ENCODE measurements at places on chromosomes 5 and 9.

GRCh38 chr5:15550502-15551112, 50.6 kb downstream of the FBXL7 start:
- peak; percentile 79 for DNase-seq

GRCh38 chr9:19965336-19965735, 176.5 kb upstream of the SLC24A2 start:
- DNase-seq: peak; percentile 11

DNA sequence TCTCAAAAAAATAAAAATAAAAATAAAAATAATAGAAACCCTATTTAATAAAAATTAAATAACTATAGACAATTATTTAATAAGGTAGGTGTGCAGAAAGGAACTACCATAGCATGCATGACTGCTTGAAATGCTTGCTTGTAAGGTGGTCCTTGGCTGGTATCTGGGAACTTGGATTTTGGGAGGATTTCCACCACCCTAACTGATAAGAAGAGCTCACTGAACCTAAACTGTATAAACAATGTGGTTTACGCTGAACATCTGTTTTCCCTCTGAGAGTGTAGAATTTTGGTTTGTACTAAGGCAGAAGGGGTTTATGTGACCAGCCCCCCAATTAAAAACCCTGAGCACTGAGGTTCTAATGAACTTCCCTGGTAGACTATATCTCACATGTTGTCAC, 31.2 kb downstream of the CPLANE1 start:
- no peak for DNase-seq

- DNase-seq: no peak
Observed at GRCh38 chr5:112583166-112583565, 154.5 kb upstream of the APC start.

GRCh38 chr5:88716101-88716500, 166.9 kb downstream of the MEF2C start:
- DNase-seq: no peak

DNA sequence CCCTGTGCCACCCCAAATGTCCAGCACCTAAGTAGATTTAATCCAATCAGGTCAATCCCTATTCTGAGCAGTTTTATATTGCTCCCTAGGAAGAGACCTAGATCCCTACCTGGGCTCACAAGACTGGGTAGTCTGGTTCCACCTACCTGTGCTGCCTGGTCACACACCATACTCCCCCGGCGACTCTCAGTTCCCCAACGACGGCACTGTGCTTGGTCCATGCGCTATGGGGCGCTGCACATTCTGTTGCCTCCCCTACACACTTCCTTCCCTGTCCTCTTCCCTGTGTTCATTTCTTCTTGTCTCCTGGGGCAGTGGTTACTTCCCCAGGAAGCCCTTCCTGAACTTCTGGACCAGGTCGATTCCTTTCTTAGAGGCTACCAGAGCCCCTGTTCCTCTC, 109.9 kb upstream of the IL12B start:
- no peak for DNase-seq

GRCh38 chr5:23405316-23406068, 101.9 kb upstream of the PRDM9 start:
- no peak for DNase-seq

GRCh38 chr9:15499139-15499538, 11.6 kb downstream of the PSIP1 start:
- no peak for DNase-seq

DNA sequence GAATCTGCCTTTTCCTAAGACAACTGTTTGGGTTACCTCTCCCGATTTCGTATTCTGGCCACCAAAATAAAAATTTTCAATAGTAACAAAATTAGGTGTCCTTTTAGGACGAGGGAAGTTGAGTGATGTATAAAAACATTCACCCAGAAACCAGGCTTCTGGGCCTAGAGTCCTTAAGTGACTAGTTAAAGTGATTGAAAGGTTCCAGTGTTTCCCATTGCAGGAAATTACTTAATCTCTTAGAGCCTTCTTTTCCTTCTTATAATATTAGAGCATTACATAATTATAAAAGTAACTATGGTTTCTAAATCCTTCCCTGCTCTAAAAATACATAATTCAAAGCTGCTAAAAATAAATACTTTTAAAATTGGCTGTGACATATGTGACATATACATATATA, 7.3 kb downstream of the MCIDAS start:
- DNase-seq: no peak

DNA sequence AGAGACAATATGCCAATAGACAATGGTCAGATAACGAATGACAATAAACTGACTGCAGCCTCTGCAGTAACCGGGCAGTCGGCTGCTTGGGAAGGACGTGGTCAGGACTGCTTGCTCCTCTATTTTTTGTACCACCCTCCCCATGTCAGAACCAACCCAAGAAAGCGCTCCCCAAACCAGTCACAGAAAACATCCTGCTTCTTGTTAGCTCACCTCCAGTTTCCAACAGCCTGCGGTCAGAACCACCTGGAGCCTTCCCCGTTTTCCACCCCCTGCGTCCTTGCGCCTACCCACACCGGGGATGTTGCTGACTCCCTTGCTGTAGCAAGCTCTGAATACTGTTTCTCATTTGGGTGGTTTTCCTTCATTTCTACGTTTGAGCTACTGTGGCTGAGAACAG, 1.7 kb upstream of the MRNIP start:
- no peak for DNase-seq

- DNase-seq: peak; percentile 51
Observed at GRCh38 chr9:80899208-80899607, 790.1 kb downstream of the TLE1 start.

- DNase-seq: no peak
Observed at GRCh38 chr5:81924442-81924841, 47.4 kb upstream of the ATG10 start.

- peak; percentile 97 for DNase-seq
Observed at GRCh38 chr5:115414406-115415142, 118.1 kb upstream of the CCDC112 start.

Measured in fibroblast of gingiva (primary cell).